Endodermal cell (in vitro differentiated cells): ENCODE measurements at places on chromosomes 6 and 20.

DNA sequence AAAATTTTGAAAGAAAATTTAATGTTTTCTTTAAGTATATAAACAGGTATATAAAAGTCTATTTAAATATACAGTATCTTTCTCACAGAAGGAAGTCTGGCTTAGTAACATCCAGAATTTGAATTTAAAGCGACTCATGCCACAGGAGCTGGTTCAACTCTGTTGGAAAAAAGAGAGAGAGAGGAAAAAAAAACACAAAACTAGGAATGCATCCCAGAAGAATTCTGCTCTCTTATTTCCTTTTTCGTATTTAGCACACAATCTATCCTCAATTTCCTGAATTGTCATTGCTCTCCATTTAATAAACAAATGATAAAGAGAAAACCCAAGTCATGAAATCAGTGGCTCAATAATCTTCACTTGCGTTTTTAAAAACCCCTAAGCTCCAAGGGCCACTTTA is 107.5 kb upstream of the SCAF8 start:
- no peak for DNase-seq

GRCh38 chr6:124200661-124201060 is 397.0 kb downstream of the NKAIN2 start:
- no peak for DNase-seq

GRCh38 chr6:153574231-153574630 is 443.1 kb upstream of the RGS17 start:
- DNase-seq, result no peak

DNA sequence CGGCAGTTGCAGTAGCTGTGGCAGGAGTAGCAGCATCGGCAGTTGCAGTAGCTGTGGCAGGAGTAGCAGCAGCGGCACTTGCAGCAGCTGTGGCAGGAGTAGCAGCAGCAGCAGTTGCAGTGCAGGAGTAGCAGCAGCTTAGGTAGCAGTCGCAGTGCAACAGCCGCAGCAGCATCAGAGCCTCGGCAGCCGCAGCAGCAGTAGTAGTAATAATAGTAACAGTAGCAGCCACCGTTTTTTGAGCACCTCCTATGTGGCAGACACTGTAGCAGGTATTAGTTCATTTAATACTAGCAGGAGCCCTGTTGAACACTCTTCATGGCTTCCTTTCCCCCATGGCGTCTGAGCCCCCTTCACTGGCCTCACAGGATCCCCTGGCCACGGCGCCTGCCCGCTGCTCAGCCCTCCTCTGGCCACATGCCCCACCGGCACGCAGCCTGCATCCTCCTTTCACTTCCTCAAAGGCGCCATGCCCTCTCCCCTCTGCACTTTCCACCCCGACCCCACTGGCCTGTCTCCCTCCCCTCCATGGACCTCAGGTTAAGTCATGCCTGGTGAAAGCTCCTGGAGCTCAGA is 19.1 kb upstream of the IRF4 start:
- DNase-seq, result no peak

DNA sequence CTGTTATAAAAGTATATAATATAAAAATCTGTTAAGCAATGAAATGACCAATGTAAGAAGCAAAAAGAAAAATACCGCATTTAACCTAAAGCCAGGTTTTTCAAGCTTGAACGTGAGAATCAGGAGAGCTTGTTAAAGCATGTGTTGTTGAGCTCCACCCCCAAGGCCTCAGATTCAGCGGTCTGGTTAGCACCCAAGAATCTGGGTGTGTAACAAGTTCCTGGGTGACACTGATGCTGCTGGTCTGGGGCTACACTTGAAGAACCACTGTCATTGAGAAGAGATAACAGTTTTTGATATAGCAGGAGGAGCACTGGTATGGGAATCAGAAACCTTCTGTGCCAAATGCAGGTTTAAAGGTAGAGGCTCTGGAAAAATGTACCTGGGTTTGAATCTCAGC is 154.0 kb downstream of the ID4 start:
- DNase-seq, result no peak

DNA sequence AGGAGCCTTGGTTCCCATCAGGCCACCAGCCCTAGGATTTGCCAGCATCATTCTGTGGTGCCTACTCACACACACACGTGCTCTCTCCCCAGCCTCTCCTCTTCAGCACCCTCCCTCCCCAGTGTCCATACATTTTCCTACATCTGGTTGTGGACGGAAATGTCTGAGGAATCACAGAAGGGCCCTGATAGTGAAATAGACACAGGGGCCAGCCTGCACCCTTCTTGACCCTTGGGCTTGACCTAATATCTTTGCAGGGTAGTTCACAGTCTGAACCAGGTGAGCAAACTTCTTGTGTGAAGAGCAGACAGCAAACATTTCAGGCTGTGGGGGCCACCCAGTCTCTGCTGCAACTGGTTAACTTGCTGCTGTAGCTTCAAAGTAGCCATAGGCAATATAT is 108.5 kb upstream of the NXT1 start:
- DNase-seq, result no peak

DNA sequence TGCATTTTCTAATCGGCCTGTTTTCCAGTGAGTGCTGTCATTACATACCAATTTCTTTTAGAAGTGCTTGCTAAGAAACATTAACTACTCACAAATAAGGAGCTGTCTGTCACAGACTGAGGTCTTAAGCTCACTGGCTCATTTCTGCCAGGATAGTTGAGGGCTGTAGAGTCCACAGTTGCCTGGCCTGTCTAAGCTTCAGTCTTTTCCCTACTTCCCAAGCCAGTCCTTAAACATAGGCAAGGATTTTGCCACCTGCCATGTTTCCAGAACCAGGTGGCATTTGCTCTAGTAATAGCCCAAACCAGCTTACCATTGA is 84.7 kb downstream of the LINC00237 start:
- no peak for DNase-seq

- DNase-seq, result no peak
Observed at GRCh38 chr20:24362080-24362479, 107.3 kb upstream of the SYNDIG1 start.

- no peak for DNase-seq
Observed at GRCh38 chr6:63261820-63262219, 50.6 kb downstream of the FKBP1C start.
